ENCODE measurements at places on chromosomes 4 and X. TPM values are rescaled to one million over a fixed set of nuclear protein-coding genes. Genes with fewer than 3 reads are reported as not detected.

DNA sequence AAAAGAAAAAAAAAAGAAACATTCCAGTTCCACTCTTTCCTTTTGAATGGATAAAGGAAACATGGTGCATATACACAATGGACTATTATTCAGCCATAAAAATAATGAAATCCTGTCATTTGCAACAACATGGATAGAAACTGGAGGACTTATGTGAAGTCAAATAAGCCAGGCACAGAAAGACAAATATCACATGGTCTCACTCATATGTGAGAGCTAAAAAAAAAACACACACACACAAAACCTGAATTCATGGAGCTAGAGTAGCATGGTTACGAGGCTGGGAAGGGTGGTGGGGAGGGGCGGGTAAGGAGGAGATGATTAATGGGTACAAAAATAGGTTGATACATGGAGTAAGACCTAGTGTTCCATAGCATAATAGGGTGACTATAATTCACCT is 22.4 kb upstream of the SH3KBP1 start:
- DNase-seq = no peak

- DNase-seq = peak; percentile 8
These were observed 106.8 kb upstream of the FAM47A start for GRCh38 chrX:34238896-34239295.

DNA sequence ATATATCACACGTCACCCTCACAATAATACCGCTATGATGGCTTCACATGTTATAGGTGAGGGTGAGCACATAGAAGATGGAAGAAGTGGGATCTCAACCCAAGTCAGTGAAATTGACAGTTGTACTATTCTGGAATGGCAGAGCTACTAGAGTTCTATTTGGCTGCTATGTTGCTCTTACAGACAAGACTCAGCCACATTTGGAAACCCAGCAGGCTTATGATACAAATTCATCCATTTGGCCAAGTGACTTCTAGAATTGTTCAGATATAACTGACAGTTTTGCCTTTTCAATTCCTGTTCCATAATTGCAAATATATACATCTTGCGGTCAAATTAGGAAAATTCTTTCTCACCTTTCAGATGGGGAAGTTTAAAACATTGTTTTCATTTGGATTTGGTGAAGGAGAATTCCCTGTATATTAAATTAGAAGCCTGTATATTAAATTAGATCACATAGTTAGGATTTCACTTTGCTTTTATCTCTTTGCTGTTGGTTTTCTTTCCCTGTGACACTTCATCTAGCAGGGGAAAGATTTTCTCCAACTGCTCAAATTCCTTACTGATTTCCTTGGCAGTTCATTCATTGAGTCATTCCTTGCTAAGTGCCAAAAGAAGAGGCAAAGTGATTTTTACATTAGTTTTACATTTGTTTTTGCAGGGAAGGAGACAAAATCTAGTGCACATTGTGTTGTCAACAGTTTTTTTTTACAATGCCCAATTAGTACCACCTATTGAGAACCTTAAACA is 120.6 kb upstream of the TBC1D9 start:
- DNase-seq = no peak

- no peak for DNase-seq
These were observed 589.8 kb downstream of the PDHA2 start for GRCh38 chr4:96429657-96430056.

GRCh38 chr4:105527081-105527480 is 25.3 kb upstream of the ARHGEF38 start:
- no peak for DNase-seq

GRCh38 chr4:35252866-35253265 is 991.4 kb downstream of the ARAP2 start:
- no peak for DNase-seq

- no peak for DNase-seq
These were observed 100.7 kb upstream of the ZDHHC15 start for GRCh38 chrX:75623535-75623934.

GRCh38 chrX:72107320-72107719 is 24.4 kb downstream of the RTL5 start:
- DNase-seq = no peak

DNA sequence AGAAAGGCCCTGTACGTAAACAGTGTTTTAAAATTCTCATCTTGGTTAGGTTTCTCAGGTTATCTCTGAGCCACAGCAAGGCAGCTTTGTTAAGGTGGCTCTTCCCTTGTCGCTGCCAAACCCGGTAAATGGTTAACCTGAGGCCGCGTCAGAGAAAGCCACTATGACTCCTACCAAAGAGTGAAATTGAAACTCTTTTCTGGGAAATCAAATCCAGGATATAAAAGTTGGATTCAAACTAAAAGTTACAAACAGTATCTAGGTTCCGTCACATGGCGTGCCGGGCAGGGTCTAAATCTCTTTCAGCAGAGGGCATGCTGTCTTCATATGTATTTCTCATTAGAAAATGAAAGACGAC is 433 bp downstream of the MMAA start:
- DNase-seq = no peak

GRCh38 chrX:101551380-101551767 is 1.0 kb downstream of the ARMCX1 start:
- no peak for DNase-seq

DNA sequence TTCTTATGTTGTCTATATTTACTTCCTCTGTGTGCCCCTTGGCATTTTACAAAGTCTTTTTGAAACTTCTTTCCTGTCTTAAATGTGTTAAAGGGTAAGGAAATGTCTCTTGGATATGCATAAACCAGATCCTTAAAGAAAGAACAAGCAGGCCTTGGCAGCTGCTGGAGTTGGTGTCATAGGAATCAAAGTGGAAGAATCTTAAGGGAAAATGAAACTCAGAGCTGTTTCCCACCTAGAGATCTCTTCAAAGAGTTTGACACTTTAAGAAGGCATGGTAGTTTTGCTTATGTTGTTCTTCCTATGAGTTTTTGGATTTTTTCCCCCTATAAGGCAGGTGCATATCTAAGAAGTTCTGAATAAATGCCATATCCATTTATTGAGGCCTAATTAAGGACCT is 37.0 kb upstream of the CWH43 start:
- DNase-seq = no peak

GRCh38 chr4:112704991-112705845 is 68.3 kb downstream of the LARP7 start:
- DNase-seq = peak; percentile 30

DNA sequence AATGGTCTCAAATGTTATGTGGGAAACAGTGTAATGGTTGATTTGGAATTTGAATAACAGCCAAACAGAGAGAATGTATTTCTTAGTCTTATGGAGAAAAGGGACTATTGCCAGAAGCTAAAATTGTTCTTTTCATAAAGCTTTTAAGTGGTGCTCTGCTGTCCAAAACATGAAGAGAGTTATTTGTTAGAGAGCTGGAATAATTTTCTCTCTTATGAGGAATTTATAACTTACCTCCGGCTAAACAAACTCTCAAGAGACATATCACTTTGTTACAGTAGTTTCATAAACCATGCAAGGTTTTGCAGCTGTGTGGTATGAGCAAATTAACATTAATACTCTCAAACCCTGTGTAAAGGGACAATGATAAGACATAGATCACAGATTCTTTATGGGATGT is 28.6 kb downstream of the SULT1B1 start:
- no peak for DNase-seq

- no peak for DNase-seq
These were observed 165.0 kb downstream of the AMELX start for GRCh38 chrX:11458170-11458569.

DNA sequence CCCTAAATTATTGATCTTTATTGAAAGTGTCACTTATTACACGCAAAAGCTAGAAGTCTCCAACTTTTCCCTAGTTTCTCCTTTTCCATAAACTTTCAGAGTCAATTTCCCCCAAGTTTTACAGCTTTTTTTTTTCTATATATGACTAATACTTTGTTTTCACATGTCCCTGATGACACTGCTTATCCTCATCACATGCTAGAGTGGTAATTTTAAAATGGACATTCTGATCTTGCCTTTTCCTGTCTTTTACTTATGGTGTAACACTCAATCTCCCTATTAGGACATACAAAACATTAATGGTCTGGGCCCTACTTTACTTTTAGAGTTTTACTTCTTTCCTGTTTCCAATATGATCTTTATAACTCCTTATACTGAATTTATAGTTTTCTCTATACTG is 112.6 kb downstream of the ANK2 start:
- no peak for DNase-seq

GRCh38 chr4:42636645-42636949 is 20.3 kb downstream of the ATP8A1 start:
- DNase-seq = no peak

DNA sequence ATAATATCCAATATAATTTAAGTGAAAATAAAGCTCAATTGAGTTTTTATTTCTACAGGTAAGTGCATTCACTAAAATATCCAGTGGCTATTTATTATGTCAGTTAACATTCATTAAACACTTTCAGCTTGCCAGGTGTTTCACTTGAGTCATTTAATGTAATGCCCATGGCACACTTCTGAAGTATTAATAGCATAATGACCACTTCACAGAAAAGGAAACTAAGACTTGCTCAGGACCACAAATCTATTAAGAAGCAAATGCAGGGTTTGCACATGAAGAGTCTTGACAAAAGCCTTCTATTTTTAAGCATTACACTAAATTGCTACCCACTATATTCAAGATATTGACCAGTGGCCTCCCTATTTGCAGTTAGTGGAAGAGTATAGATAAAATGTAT is 612.7 kb downstream of the KCTD8 start:
- DNase-seq = no peak

- DNase-seq = no peak
These were observed 91.5 kb upstream of the ZNF827 start for GRCh38 chr4:146029939-146030710.

- DNase-seq = no peak
These were observed 7.2 kb downstream of the IBSP start for GRCh38 chr4:87806520-87806919.

DNA sequence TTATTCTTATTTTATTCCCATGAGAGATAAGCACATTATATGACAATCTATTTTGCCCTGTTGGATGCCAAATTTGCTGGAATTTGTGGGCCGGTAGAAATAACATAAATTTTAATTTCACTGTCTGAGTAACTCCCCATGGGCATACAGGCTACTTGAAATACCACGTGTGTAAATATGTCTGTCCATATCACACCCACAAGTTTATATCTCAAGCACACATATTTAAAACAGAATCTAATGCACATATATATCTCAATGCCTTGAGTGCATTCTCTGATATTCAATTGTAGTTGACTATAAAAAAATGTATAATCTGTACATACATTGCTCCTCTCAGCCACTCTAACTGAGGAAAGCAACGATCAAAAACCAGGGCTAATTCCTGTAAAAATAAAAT is 51.2 kb downstream of the PPARGC1A start:
- no peak for DNase-seq

The PHOX2B gene
- total RNA-seq = not detected

The ZCCHC18 gene
- total RNA-seq = not detected

The RTL9 gene
- total RNA-seq = 0.02 TPM

The GDI1 gene
- total RNA-seq = 99.9 TPM

Measured in NCI-H460 (cell line).